Right renal cortex interstitium (tissue), 3 donors: ENCODE measurements at places on chromosomes 5 and 9. TPM values are rescaled to one million over a fixed set of nuclear protein-coding genes. Genes with fewer than 3 reads are reported as not detected.

GOLM1 gene
- 165 TPM for polyA plus RNA-seq

TRIP13 gene
- polyA plus RNA-seq, result 13.9 TPM

OXCT1 gene
- polyA plus RNA-seq, result 74.6 TPM

PCDHB3 gene
- 2.6 TPM for polyA plus RNA-seq

OBP2B gene
- not detected for polyA plus RNA-seq

ZDHHC11B gene
- polyA plus RNA-seq, result 5.4 TPM

PTGS1 gene
- 4.4 TPM for polyA plus RNA-seq

SLC34A3 gene
- polyA plus RNA-seq, result 5.2 TPM

WWC1 gene
- 89.7 TPM for polyA plus RNA-seq

KYAT1 gene
- 19.7 TPM for polyA plus RNA-seq

CENPK gene
- 29.0 TPM for polyA plus RNA-seq

GRCh38 chr5:96081276-96081858, 119.7 kb upstream of the ELL2 start:
- DNase-seq, result no peak

DNA sequence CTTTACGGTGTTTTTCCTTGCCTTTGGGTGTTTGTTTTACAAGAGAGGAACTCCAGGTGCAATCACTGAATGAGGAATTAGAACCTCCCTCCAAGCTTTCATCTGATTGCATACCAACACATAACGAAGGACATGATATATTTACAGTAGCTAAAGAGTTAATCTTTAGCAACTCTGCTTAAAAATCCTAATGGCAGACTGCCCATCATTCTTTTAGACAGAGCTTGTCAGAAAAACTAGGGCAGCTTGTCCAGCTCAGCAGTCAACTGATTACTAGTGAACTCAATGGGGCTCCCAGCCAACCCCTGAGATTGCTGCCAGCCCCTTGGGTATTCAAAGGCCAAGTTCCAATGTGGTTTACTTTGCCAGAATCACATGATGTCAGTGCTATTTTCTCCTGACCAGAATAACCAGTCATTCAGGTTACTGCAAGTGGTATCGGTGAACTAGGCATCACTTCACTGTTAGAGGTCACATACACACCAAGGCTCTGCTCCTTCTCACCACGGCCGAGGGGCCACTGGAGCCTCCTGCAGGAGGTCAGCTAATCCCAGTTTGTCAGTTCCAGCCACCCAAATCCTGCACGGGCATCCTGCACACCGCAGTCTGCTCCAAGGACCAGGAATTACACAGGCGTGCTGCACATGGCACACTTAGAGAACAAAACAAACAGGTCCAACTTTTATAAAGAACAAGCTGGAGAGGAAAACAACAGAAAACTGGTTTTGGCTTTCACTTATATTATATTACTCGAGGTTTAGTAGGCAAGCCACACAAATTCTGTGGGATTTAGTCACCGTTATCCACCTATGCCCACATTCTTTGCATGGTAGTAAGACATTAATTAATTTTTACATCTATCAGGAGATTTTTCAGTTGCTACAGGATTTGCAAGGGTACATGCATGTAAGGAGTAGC, 62.5 kb downstream of the NFIB start:
- no peak for DNase-seq

DNA sequence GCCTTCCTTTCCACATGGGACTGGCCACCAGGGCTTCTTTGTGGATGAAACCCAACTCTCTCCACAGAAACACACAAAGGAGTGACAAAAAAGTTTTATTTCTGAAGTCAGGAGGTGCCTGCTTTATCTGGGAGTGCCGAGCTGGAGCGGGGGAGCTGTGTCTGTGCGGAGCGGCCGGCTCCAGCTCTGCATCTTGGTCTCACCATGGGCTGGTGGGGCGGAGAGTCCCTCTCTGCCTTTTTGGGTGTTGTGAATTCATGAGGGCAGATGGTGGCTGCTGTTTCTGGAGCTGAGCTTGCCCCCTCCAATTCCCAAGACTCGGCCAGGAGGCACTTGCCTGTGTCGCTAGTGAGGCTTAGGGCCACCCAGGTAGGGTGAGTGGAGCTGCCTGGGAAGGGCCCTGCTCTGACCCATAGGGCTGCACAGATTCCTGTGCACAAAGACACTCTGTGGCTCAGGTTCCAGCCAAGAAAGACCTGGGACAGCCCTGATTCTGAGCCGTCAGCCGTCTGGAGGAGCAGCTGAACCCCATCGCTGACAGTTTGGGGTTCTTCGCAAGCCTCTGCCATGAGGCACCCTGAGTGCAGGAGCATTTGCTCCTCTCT, 1.4 kb downstream of the DBH start:
- DNase-seq, result no peak

DNA sequence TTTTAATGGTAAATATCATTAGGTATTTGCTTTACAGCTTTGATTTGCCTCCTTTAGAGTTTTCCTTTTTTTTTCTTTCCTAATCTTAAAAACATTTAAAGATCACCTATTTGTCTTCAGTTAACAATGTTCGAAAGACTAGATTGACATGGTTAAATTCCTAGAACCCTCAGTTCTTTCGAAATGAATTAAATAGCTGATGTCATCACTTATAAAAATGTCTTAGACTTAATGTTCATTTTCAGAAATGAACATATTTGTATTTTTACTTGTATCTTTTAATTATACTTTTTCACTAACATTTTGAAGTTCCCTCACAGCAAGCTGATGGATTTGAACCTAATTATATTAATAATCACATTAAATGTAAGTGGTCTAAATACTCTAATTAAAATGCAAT, 205.3 kb upstream of the IRX4 start:
- no peak for DNase-seq

DNA sequence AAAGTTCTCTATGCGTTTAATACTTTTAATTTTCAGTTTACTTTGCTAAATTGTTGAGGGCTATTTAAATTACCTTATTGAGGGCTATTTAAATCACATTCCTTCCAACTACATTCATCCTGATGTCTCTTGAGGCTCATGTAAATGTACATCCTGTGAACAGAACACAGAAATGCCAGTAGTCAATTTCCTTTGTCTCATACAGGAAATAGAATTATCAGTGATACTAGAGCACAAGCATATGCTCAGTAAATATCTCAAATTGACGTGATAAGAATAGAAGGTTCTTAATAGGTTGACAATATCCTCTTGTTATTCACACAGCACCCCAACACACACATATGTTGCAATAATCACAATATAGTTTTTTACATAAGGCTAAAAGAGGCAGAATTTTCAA, 449.0 kb downstream of the CYLC2 start:
- no peak for DNase-seq

DNA sequence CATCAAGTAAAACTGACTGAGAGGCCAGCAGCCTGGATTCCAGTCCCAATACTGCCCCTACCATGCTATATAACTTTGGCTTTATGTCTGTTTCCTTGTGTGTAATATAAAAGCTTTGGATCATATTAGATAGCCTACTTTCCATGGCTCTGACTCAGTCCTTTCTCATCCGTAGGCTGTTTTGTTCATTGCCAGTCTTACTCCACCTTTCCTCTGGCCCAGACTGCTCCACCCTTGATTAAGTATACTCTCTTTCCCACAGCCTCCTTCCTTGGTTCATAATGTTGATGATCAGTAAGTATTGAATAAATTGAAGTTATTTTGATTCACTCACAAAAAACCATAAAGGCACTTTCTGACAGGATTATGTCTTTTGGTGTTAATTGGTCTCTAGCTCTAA, 1.5 kb upstream of the MRPS30 start:
- DNase-seq, result no peak

DNA sequence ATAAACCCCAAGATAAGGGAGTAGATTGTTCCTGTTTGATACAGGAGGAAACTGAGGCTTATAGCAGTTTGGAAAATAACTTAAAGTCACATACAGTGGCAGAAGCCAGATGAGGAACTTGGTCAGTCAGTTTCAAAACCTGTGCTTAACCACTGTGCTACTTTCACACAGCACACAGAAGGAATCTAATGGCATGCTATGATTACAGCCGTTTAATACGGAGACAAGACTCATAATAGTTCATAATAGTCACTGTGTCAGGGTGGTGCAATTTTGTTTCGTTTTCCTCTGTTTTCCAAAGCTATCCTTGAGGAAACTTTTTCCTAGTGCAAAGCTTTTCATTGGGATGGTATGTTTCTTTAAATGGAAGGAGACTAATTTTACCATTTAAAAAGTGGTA, 112.3 kb downstream of the GCNT1 start:
- DNase-seq, result no peak

- DNase-seq, result no peak
Observed at GRCh38 chr9:106947106-106947900, 84.3 kb downstream of the ZNF462 start.

GRCh38 chr5:159403906-159404681, 73.8 kb upstream of the IL12B start:
- no peak for DNase-seq

DNA sequence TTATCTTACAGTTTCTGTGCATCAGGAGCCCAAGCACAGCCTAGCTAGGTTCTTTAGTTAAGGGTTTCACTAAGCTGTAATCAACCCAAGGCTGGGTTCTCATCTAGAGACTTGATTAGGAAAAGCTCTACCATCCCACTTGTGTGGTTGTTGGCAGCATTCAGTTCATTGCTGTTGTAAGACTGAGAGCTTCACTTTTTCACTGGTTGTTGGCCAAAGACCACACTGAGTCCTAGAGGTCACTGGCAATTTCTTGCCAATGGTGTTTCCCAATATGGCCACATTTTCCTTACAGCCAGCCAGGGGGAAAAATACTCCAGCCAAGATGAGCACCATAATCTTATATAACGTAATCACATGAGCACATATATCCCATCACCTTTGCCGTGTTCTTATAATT, 74.3 kb downstream of the SMIM15 start:
- no peak for DNase-seq

DNA sequence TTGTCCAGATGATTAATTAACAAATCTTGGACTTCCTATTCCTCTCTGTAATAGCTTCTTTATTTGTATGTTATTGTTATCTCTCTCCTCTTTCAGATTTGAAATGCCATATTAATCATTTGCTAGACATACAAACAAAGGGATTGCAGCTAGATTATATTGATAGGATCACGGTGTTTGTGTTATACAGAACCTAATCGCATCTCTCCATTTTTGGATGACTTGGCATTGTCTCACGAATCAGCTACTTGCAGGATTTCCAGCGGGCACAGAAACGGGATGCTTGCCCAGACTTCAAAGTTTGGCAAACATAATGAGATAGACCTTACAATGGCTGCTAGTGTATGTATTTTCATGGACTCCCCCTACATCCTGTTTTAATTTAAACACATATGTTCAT, 368.1 kb downstream of the TLE4 start:
- DNase-seq, result no peak

DNA sequence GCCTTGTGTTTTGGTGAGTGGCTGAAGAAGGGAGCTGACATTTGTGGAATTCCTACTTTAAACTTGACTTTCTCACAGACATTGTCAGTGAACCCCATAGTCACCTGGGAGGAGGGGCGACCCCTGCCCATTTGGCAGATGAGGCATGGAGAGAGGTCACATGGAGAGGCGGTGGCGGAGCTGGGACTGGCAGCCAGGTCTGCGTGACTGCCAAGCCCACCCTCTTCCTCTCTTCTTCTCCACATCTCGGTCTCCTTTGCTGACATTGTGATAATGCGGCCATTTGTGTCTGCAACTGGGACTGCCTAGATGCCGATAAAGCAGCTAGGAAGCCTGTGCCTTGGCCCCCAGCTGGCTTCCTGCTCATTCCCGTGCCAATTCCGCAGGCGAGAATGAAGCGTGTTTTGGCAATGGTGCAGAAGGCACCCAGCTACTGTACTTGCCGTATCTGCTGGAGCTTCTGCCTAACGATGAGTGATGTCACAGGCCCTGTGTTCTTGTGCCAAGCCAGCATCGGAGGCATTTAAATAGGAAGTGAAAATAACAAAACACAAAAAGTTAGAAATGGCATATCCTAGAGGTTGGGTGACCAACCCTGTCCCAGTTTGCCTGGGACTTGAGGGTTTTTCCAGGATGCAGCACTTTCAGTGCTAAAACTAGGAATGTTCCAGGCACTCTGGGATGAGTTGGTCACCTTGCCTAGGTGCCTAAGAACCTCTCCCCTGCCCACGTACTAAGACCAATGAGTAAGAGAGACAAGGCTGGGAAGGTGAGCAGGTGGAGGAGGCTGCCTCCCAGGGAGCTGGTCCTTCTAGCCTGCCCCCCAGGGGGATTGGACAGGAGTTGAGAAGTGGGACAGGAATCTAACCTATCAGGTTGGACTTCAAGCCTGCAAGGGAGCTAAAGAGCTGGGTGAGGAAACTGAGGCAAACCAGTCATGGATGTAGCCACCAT, 23.6 kb downstream of the OLFML2A start:
- no peak for DNase-seq

- no peak for DNase-seq
Observed at GRCh38 chr5:144691936-144692335, 521.3 kb downstream of the KCTD16 start.

DNA sequence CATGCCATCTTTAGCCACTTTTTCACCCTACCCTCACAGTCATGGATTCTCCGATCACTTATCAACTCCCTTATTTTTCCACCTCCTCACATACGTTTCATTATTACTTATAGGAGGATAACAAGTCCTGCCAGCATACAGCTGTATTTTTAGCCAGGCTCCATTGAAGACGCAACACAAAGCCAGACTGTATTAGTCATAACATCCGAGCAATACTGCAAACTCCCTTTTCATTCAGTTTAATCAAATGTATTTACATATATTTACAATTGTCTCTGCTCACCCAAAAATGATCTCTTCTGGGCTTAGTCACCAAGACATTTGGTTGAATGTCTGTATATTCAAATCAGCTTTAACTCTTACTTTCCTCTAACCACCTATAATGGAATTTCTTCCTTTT, 126.4 kb upstream of the PRLR start:
- DNase-seq, result no peak

- DNase-seq, result no peak
Observed at GRCh38 chr9:91164724-91165520, 196.8 kb downstream of the AUH start.

- DNase-seq, result no peak
Observed at GRCh38 chr5:105836268-105836667, 1834.5 kb downstream of the EFNA5 start.

DNA sequence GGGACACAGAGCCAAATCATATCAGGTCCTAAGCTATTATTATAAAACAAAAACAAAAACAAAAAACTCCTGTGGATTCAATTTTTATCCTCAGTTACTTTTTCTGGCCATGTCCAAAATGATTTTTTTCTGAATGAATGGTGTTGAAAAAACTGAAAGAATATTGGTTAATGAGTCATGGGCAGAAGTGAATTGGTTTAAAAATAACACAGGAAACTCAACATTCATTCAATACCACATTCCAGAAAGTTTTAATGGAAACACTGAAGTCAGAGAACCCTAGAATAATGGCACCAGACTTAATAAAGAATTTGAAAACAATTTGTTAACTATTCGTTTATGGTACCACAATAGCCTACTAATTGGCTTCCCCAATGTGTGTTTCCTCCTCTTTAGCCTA, 102.4 kb upstream of the CDH9 start:
- no peak for DNase-seq

- no peak for DNase-seq
Observed at GRCh38 chr5:179316111-179316551, 29.1 kb downstream of the ADAMTS2 start.
